Naive thymus-derived CD8-positive, alpha-beta T cell (primary cell): ENCODE measurements at places on chromosomes 5 and 9. TPM values are rescaled to one million over a fixed set of nuclear protein-coding genes. Genes with fewer than 3 reads are reported as not detected.

EGR1 gene
- total RNA-seq: 2.2 TPM

ZNF169 gene
- total RNA-seq: 21.8 TPM

GRCh38 chr5:93117751-93118531 is 463.1 kb downstream of the NR2F1-AS1 start:
- no peak for DNase-seq

- no peak for DNase-seq
Observed at GRCh38 chr5:54148858-54149257, 161.5 kb downstream of the ARL15 start.

- no peak for DNase-seq
Observed at GRCh38 chr9:78682216-78682615, 385.3 kb downstream of the PSAT1 start.

GRCh38 chr5:139251281-139251687 is 42.3 kb upstream of the MATR3 start:
- DNase-seq: peak; percentile 8

DNA sequence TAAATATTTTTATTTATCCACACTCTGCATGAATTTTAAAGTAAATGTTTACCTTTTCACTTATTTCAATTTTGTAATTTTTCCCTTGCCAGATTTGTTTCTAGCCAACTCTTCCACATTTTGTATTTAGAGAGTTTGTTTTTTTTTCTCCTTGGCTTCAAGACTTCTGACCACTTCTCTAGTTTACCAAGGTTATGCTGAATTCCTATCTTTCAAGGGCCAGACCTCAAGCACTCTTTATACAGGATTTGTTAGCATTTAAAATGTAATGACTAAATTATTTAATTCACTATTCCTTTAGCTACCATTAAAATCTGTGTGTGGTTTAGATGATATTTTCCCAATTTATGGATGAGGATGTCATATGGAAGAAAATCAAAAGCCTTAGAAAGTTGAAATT is 42.5 kb downstream of the MEF2C start:
- DNase-seq: no peak

DNA sequence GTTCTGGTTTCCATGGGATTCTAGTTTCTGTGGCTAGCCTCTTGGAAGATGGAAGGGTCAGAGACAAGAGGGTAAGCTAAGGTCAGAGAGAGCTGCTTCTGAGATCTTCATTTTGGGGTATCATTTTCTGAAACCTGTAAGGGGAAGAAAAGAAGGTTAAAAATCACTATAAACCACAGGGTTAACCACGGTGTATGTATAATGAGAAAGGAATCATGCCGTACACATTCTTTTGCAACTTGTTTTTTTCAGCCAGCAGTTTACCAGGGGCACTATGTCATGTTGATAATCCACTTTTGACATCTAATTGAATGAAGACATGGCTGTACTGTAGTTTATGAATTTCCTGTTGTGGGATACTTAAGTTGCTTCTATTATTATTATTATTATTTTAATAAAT is 164.4 kb downstream of the FOCAD start:
- no peak for DNase-seq

DNA sequence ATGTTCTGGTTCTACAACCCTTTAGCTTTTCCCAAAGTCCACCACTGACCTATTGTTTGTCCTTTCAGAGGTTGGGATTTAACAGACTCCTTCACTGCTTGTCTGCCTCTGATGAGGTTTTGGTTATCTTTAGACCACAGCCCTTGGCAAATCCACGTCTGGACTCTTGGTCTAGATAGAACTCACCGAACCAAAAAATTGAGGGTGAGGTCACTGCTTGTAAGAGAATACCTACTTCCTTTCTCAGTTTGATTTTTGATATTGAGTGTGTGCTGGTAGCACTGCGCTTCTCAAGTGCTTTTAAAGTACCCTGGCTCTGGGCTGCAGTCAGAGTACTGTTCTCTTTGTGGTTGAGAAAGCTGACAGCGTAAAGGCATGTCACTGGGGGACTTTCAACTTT is 61.7 kb downstream of the JMY start:
- no peak for DNase-seq
